Caki2 (cell line): ENCODE measurements at places on chromosomes 7 and 10.

DNA sequence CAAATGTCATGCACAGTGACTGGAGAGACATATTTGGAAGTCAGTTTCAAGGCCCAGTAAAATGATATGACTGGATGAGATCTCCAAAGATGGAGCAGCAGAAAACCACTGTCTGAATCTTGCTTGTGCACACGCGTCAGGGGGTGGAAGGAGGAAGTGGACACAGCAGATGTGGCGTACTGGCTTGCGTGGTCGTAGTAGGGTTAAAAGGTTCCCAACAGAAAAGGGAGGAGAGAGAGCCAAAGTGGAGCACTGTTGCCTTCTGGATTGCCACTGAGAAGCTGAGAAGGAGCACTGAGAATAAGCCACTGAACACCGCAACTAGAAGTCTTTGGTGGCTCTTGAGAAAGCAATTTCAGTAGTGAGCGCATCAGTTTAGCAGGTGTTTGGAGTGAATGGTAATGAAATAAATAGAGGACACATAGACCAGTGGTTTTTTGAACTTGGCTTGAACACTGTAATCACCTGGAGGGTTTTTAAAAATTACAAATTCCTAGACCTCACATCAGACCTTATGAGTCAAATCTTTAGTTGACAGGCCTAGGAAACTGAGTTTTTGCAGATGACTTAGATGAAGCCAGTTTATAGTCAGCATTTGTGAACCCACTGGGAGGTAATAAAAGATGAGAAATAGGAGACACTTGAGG, 227.3 kb downstream of the PTEN start:
- no peak for DNase-seq

- peak; percentile 22 for DNase-seq
These were observed 148.0 kb upstream of the ANK3 start for GRCh38 chr10:60537697-60538096.

- DNase-seq = no peak
These were observed 87.9 kb downstream of the CDK6 start for GRCh38 chr7:92748495-92748894.

DNA sequence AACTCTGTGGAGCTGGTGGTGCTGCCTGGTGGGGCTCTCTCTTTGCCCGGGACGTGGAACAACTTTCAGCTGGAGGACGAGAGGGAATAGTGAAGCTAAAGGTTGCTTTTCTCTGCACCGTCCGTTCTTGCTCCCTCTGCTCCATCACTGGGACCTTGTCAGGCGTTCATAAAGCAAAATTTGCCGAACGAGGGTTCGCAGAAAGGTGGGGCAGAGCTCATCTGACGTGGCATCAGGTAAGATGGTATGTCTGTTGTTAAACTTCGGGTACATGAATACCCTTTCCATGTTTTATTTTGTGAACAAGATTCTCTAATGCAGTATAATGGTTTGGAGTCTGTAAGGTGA, 416 bp downstream of the BBS9 start:
- no peak for DNase-seq

GRCh38 chr10:116138897-116139296, 134.1 kb downstream of the GFRA1 start:
- no peak for DNase-seq

- DNase-seq = no peak
These were observed 57.7 kb upstream of the CDK13 start for GRCh38 chr7:39892361-39892760.

DNA sequence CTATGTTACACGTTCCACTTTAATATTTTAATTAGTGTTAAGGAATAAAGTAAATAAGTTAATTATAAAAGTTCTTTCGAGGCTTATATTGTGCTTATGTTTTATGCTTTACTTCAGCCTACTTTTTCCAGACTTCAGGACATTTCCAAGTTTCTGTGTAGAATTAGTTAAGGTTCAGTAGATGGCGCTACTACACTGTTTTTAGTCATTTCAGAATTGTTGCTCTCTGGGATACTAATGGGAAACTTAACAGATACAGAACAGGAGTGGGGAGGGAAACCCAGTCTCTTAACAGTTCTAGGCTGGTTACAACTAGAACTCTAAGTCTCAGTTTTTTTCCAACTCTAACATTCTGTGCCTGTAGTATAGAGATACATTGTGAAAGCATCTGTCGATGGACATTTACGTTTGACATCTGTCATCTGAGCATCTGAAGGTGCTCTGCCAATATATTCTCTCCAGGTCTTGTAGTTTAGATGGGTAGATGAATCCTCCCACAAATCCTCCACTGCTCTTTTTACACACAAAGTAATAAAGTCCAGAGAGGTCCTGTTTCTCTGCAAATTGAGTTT, 56.8 kb upstream of the FAM171A1 start:
- peak; percentile 27 for DNase-seq

GRCh38 chr10:128721963-128722445, 595.8 kb upstream of the MKI67 start:
- no peak for DNase-seq

DNA sequence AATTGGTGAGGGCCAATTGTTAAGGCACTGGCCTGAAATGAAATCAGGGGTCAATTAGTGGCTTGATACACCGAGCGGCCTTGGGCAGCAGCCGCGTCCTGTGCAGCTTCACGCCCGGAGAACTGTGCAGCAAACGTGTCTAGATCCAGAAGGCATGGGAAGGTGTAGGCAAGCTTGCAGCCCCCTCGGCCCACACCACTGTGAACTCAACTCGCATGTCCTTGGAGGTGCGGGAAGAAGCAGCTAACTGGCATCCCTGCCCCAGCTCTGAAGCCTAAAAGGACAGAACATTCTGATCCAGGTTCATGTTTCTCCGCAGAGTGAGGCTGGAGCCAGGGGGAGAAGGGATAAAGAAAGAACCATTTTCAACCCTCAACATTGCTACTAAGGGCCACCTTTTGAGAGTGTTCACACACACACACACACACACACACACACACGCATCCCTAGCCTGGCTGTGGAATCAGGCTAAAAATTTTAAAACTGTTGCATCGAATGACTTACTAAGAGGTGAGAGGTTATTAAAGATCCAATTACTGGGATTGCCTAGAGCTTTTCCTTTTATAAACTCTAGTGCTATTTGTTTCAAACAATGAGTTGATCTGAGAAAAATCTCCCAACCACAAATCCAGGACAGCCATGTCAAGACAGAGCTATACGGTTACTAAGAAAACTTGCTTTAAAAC, 104.0 kb downstream of the PARP12 start:
- no peak for DNase-seq

DNA sequence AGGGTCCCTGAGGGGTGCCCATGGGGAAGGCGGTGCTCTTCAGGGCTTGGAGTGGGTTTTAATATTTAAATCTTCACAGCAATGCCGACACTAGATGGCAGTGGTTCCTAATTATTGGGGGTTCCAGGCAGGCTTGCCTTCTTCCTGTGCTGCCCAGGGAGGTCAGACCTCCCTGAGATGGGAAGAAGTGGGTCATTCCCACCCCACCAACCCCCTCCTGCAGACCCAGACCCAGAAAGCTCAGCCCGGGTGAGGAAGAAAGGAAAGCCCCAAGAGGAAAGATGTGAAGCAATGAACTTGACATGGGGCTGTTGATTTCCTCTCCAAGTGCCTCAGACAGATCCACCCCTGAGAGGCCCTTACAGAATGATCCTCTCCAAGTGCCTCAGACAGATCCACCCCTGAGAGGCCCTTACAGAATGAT, 85.1 kb upstream of the LANCL2 start:
- peak; percentile 54 for DNase-seq

GRCh38 chr10:93999401-93999851, 5.7 kb downstream of the PLCE1 start:
- no peak for DNase-seq

GRCh38 chr10:74322565-74322964, 171.5 kb downstream of the ADK start:
- DNase-seq = no peak

GRCh38 chr7:2603044-2603965, 28.5 kb upstream of the TTYH3 start:
- no peak for DNase-seq

DNA sequence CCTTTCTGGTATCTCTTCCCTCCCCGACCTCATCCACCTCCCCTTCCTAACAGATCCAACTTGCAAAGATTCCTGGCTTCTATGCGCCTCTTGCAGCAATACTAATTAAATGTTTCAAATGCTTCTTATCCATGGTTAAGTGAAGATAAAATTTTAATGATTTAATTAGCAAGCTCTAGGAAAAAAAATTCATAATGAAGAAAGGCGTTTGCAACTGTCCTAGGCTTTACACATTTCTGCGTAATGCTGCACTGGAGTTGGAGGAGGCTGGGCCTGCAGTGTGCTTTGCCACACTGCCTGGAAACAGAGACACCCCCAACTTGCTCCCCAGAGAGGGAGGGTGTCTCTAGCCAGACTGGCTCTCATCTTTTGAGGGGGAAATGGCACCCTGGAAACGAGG, 123.9 kb upstream of the CARD11 start:
- no peak for DNase-seq

GRCh38 chr7:120741371-120742042, 116.4 kb downstream of the TSPAN12 start:
- no peak for DNase-seq

- no peak for DNase-seq
These were observed 1.8 kb downstream of the CYP2E1 start for GRCh38 chr10:133528845-133529575.

GRCh38 chr10:3783316-3783681, 1.7 kb downstream of the KLF6 start:
- DNase-seq = no peak

GRCh38 chr7:11716185-11716584, 115.8 kb downstream of the THSD7A start:
- peak; percentile 56 for DNase-seq

- DNase-seq = no peak
These were observed 28.5 kb downstream of the MKLN1 start for GRCh38 chr7:131355917-131356777.

DNA sequence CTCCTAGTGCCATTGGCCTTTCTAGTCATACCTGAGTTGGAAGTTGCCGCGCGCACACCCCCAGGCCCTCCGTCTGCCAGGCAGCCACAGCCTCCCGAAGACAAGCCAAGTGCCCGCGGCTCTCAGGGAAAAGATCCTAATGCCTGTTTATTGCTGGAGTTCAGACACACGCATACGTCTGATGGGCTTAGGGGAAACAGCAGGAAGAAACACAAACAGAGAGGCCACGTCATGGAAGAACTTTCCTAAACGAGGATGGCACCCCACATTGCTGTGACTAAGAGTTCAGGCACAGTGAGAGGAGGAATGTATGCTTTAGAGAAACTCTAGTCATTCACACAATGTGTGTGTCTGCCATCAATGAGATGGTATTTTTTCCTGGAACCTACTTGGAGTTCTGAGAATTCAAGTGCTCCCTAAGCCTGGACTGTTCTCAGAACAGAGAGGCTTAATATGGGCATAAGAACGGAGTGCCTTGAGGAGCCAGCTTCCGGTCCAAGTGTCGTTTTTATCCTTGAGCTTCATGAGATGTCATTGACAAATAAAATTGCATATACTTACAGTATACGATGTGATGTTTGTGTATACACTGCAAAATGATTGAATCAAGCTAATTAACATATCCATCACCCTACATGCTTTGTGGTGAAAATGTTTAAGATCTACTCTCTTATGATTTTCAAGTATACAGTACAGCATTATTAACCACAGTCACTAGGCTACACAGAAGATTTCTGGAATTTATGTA, 11.6 kb upstream of the RBP3 start:
- no peak for DNase-seq

DNA sequence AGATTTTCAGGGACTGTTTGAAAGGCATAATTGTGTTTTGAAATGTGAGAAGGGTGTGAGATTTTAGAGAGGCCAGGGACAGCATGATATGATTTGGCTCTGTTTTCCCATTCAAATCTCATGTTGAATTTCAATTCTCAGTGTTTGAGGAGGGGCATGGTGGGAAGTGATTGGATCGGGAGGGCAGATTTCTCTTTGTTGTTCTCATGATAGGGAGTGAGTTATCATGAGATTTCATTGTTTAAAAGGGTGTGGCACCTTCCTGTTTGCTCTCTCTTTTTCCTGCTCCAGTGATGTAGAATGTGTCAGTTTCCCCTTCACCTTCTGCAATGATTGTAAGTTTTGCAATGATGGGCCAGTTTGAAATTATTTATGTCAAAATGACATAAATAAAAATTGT, 113.0 kb upstream of the PCDH15 start:
- DNase-seq = no peak

DNA sequence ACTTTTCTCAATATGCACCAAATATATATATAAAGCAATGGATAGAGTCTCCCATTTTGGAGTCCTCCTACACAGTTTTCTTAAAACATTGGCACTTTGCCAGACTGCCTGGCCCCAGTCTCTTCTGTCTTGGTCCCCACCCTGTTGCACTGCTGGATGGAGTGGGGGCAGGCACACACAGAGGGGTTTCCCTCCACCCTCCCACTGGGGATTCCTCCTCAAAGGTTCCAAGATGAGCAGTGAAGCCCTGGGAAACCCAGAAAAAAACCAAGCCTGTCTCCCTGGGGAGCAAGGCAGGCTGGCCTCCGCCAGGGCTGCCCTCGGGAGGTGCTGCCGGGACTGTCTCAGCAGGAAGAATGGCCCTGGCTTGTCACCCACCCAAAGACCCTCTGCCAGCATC, 68.0 kb downstream of the SH3PXD2A start:
- DNase-seq = no peak

DNA sequence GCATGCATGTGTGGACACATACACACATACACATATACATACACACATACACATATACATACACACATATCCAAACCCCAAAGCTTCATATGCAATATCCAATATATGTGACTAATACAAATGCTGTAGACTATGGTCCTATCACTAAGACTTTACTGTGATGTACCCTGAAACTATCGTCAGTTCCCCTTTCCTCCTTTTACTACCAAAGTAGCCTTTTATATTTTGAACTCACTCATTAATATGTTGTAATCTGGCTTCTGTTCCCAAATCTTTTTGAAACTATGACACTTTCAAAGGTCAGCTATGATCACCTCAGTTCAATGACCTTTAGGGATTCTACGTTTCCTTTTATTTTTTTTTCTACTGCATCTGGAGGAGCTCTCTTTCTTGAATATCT, 64.8 kb upstream of the TFEC start:
- no peak for DNase-seq
